ENCODE measurements at places on chromosomes 6 and 20. TPM values are rescaled to one million over a fixed set of nuclear protein-coding genes. Genes with fewer than 3 reads are reported as not detected.

GRCh38 chr6:321536-322258 lies 29.4 kb downstream of the DUSP22 start:
- no peak overlapping the region for H3K27ac ChIP-seq
- H3K36me3 ChIP-seq = peaks cover 12% of the 10 kb centered on the region
- H3K4me3 ChIP-seq = no peak overlapping the region
- H3K4me1 ChIP-seq = no peaks in the 10 kb centered on the region

- DNase-seq = no peak
- H3K27me3 ChIP-seq = peaks cover 95% of the 10 kb centered on the region
- no peaks in the 10 kb centered on the region for H3K36me3 ChIP-seq
- peaks cover 8% of the 10 kb centered on the region for H3K4me1 ChIP-seq
- H3K4me3 ChIP-seq = no peak overlapping the region
Observed at GRCh38 chr6:127115746-127116145, 2.7 kb upstream of the RSPO3 start.

DNA sequence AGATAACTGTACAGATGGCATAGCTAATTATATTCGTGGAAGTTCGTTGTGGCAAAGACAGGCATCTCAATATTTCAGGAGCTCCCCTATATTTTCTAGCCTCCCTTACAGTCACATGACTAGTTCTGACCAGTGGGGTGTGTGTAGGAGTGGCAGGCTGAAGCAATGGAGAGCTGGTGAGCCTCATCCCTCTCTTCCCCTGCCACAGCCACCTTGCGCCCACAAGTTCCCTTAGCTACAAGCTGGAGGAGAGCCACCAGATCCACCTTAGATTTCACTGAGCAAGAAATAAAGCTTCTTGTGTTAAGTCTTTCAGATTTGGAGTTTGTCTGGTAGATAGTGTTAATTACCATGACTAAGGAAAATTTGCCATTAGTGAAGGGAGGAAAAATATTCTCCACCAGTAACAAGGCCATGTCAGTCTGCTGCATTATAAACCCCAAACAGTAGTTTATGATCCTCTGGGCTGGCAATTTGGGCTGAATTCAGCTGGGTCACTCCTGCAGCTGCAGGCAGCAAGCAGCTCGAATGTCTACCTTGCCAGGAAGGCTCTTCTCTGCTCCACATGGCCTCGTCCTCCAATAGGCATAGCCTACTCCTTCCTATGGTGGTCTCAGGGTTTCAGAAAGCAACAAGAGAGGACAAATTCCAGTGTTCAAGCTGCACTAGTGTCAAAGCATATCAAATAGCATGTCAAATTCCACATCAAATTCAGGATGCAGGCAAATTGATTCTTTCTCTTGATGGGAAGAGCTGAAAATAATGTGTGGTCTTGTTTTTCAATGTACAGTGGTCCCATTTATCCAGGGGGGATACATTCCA lies 7.4 kb upstream of the RBCK1 start:
- H3K4me3 ChIP-seq = peak overlapping the region; percentile 7
- H3K36me3 ChIP-seq = peaks cover 2% of the 10 kb centered on the region
- peaks cover 13% of the 10 kb centered on the region for H3K4me1 ChIP-seq
- H3K27me3 ChIP-seq = no peaks in the 10 kb centered on the region
- H3K27ac ChIP-seq = no peak overlapping the region

Gene TMEM170B
- 19.3 TPM for total RNA-seq

DNA sequence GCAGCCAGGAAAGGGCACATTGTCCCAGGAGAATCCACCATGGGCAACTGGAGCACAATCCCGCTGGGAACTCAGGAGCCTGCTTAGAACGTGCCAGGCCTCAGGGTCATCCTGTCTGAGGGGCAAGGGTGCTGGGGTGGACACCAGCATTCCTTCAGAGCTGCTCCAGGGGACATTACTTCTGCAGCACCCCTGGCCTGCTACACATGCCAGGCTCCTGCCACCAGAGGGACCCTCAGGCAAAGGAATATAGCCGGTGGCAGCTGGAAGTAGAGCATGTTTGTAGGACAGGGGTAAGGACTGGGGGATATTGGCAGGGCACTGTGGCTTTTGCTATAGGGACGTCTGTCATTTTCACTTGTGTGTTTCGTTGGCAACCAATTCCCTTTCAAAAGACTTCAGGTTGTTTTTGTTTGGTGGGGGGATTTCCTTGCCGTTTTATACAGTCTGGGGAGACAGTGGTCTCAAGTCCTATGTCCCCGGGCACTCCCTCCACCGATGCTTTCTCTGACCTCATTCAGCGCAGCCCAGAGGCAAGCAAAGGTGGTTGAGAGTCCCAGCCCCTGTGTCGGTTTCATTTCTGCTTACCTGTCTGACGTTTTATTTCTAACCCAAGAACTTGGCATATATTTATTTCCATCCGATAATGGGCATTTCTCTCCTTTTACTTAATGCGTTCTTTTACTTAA lies 130.8 kb downstream of the JPH2 start:
- no peak overlapping the region for H3K27ac ChIP-seq
- H3K27me3 ChIP-seq = no peaks in the 10 kb centered on the region
- no peaks in the 10 kb centered on the region for H3K4me1 ChIP-seq
- no peak overlapping the region for H3K4me3 ChIP-seq

DNA sequence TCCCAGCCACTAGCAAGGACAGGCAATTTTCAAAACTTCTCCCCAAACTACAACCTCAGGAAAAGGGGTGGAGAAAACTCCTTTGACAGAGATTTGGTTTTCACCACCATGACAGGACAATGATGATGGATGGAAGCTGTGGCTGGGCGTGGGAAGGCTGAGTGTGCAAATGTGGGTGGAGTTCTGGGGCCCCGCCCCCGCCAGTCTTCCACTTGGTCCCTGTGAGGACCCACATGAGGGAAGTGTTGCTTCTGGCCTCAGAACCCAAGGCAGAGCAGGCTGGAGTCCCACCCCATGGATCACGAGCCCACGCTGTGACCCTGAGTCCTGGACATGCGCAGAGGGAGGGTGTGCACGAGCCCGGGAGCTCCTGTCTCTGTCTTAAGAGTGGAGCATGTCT lies 21.5 kb upstream of the MRGBP start:
- no peak overlapping the region for H3K27ac ChIP-seq
- no peak for DNase-seq
- peaks cover 5% of the 10 kb centered on the region for H3K27me3 ChIP-seq
- no peaks in the 10 kb centered on the region for H3K36me3 ChIP-seq

- H3K4me3 ChIP-seq = no peak overlapping the region
- H3K36me3 ChIP-seq = no peaks in the 10 kb centered on the region
- H3K27me3 ChIP-seq = no peaks in the 10 kb centered on the region
- H3K4me1 ChIP-seq = no peaks in the 10 kb centered on the region
Observed at GRCh38 chr6:21501021-21501354, 92.6 kb upstream of the SOX4 start.

- no peak overlapping the region for H3K27ac ChIP-seq
- peaks cover 6% of the 10 kb centered on the region for H3K4me1 ChIP-seq
- no peak for DNase-seq
- H3K27me3 ChIP-seq = peaks cover 4% of the 10 kb centered on the region
- H3K36me3 ChIP-seq = no peaks in the 10 kb centered on the region
Observed at GRCh38 chr20:13913572-13913971, 76.8 kb downstream of the SEL1L2 start.

Measured in neural crest cell (in vitro differentiated cells).